ENCODE measurements at places on chromosomes 2 and 18. TPM values are rescaled to one million over a fixed set of nuclear protein-coding genes. Genes with fewer than 3 reads are reported as not detected.
A peak's percentile ranks its signal among the peaks of the same experiment; 100 is the strongest.

DNA sequence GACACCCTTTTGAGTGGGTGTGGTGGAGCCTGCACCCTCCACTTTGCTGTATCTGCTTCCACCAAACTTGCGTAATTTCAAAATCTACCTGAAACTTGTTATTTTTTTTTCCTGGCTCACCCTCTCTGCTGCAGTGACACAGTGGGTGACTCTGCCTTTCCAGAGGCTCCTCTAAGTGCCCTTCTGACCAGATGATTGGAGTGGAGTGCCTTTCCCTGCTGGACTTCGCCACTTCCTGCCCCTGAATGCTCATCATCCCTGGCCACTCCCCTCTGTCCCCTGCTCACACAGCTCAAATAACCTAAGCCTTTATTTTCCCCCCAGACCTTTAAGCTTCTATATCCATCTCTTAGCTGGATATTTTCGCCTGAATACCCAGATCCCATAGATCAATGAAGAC, 777.5 kb upstream of the ID2 start:
- H3K27ac ChIP-seq, result no peak overlapping the region
- no peaks in the 10 kb centered on the region for H3K27me3 ChIP-seq
- no peaks in the 10 kb centered on the region for H3K4me1 ChIP-seq
- DNase-seq, result no peak
- no peaks in the 10 kb centered on the region for H3K36me3 ChIP-seq

DNA sequence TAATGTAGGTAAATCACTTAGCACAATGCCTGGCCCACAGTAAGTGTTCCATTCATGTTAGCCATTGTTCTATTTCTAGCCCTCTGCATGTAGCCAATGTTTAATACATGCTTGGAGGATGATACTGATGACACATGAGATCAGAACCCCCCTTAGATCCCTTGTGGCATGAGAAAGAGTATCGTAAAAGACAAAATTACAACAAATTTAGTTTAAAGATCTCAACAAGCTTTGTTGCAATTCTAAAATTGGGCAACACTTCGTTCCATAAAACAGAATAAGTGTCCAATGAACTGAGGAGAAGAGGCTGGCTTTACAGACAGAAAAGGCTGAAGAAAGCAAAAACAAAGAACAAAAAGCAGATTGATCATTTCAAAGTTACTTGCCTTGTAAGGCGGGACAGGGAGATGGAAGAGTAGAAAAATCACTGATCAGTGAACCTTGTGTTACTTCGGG, 148.7 kb upstream of the SLC1A4 start:
- H3K36me3 ChIP-seq, result no peaks in the 10 kb centered on the region
- no peak overlapping the region for H3K4me3 ChIP-seq
- H3K27me3 ChIP-seq, result no peaks in the 10 kb centered on the region
- H3K4me1 ChIP-seq, result peaks cover 3% of the 10 kb centered on the region

- DNase-seq, result no peak
- H3K4me3 ChIP-seq, result no peak overlapping the region
- no peaks in the 10 kb centered on the region for H3K27me3 ChIP-seq
- H3K36me3 ChIP-seq, result no peaks in the 10 kb centered on the region
- H3K27ac ChIP-seq, result no peak overlapping the region
- no peaks in the 10 kb centered on the region for H3K4me1 ChIP-seq
Measured at GRCh38 chr2:49369650-49370049, 215.3 kb upstream of the FSHR start.

- H3K27me3 ChIP-seq, result no peaks in the 10 kb centered on the region
- DNase-seq, result no peak
- H3K4me1 ChIP-seq, result peaks cover 47% of the 10 kb centered on the region
Measured at GRCh38 chr2:25313711-25314513, 27.8 kb downstream of the DNMT3A start.

DNA sequence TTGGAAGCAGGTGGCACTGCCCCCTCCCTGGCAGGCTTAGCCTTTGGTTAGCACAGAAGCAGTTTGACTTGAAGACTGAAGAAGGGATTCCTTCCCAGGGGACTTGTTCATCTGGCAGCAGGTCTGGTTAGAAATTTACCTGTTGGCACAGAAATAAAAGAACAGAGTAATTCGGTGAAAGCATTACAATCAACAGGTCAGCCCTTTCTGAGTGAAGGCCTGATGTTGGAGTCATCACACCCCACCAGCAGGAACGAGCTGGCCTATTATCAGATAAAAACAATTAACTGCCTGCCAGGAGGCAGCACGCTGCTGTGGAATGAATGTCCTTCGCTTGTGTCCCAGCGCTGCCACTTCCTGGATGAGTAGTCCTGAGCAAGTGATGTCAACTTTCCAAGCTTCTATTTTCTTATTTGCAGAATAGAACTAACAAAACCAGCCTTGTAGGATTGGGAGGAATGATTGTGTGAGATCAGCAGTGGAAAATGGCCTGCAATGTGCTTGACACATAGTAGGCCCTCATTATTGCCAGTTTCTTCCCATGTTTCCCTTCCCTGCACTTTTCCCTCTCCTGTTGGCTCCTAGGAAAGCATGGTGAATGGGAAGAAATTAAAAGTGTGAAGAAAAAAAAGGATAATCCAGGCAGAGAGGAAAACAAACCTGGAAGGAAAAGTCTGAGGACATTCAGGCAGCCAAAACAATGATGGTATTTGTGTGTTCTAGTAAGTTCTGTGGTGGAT, 29.0 kb downstream of the LGALSL start:
- H3K4me1 ChIP-seq, result no peaks in the 10 kb centered on the region
- no peaks in the 10 kb centered on the region for H3K36me3 ChIP-seq
- no peaks in the 10 kb centered on the region for H3K27me3 ChIP-seq
- no peak overlapping the region for H3K4me3 ChIP-seq
- DNase-seq, result peak; percentile 45

GRCh38 chr18:27109451-27109850, 75.7 kb downstream of the CHST9 start:
- no peaks in the 10 kb centered on the region for H3K4me1 ChIP-seq
- no peak overlapping the region for H3K27ac ChIP-seq
- no peaks in the 10 kb centered on the region for H3K27me3 ChIP-seq
- H3K4me3 ChIP-seq, result no peak overlapping the region
- no peak for DNase-seq
- no peaks in the 10 kb centered on the region for H3K36me3 ChIP-seq

GRCh38 chr2:228066126-228066798, 115.2 kb downstream of the SPHKAP start:
- H3K4me1 ChIP-seq, result no peaks in the 10 kb centered on the region
- no peaks in the 10 kb centered on the region for H3K27me3 ChIP-seq
- no peak overlapping the region for H3K27ac ChIP-seq
- no peak overlapping the region for H3K4me3 ChIP-seq
- no peaks in the 10 kb centered on the region for H3K36me3 ChIP-seq
- DNase-seq, result no peak

DNA sequence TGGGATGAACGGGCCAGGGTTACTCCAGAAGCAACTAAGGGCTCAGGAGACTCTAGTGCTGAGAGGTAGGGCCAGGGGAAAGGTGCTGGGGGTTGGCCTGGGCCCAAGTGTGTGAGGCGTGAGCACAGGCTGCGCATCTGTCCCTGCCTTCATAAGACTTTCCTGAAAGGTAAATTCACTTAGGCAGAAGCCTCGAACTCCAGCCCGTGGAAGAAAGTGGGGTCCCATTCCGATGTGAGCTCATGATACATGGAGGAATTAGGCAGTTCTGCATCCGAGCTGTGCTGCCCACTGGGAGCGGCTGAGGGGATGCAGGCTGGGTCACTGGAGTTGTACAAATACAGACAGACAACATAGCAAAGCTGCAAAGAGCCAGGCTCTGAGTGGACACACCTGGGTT, 16.2 kb downstream of the PARD6G start:
- DNase-seq, result no peak
- no peak overlapping the region for H3K27ac ChIP-seq
- no peaks in the 10 kb centered on the region for H3K27me3 ChIP-seq
- H3K36me3 ChIP-seq, result no peaks in the 10 kb centered on the region
- H3K4me3 ChIP-seq, result no peak overlapping the region
- H3K4me1 ChIP-seq, result no peaks in the 10 kb centered on the region

GRCh38 chr2:34784701-34785100, 1185.6 kb upstream of the FAM98A start:
- H3K36me3 ChIP-seq, result no peaks in the 10 kb centered on the region
- H3K4me3 ChIP-seq, result no peak overlapping the region
- H3K27me3 ChIP-seq, result no peaks in the 10 kb centered on the region
- no peaks in the 10 kb centered on the region for H3K4me1 ChIP-seq
- H3K27ac ChIP-seq, result no peak overlapping the region
- no peak for DNase-seq

GRCh38 chr2:8679827-8680731, 1.8 kb upstream of the ID2 start:
- H3K4me1 ChIP-seq, result peaks cover 23% of the 10 kb centered on the region
- H3K4me3 ChIP-seq, result peak overlapping the region; percentile 73
- no peaks in the 10 kb centered on the region for H3K27me3 ChIP-seq
- peak overlapping the region; percentile 90 for H3K27ac ChIP-seq

GRCh38 chr18:33264566-33264965, 176.0 kb downstream of the CCDC178 start:
- no peaks in the 10 kb centered on the region for H3K4me1 ChIP-seq
- no peak overlapping the region for H3K27ac ChIP-seq
- no peaks in the 10 kb centered on the region for H3K36me3 ChIP-seq
- no peak for DNase-seq
- H3K27me3 ChIP-seq, result no peaks in the 10 kb centered on the region

DNA sequence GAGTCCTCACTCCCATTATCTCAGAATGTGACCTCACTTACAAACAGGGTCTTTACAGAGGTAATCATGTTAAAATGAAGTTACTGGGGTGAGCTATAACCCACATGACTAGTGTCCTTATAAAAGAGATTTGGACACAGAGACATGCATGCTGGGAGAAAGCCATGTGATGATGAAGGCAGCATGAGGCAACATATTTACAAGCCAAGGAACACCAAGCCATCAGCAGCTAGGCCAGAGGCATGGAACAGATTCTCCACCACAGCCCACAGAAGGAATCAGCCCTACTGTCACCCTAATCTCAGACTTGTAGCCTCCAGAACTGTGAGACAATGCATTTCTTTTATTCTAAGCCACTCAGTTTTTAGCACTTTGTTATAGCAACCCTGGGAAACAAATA, 171.9 kb downstream of the EN1 start:
- H3K36me3 ChIP-seq, result no peaks in the 10 kb centered on the region
- no peaks in the 10 kb centered on the region for H3K4me1 ChIP-seq
- no peak overlapping the region for H3K27ac ChIP-seq
- H3K4me3 ChIP-seq, result no peak overlapping the region
- no peak for DNase-seq

DNA sequence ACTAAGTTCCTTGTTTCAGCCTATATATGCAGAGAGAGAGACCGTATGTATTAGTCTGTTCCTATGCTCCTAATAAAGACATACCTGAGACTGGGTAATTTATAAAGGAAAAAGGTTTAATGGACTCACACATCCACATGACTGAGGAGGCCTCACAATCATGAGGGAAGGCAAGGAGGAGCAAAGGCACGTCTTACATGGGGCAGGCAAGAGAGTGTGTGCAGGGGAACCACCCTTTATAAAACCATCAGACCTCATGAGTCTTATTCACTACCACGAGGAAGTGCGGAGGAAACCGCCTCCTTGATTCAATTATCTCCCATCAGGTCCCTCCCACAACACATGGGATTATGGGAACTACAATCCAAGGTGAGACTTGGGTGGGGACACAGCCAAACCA, 73.8 kb downstream of the TMEM18 start:
- DNase-seq, result no peak
- no peaks in the 10 kb centered on the region for H3K27me3 ChIP-seq
- H3K36me3 ChIP-seq, result no peaks in the 10 kb centered on the region

GRCh38 chr2:237590272-237591140, at the start of gene RAB17:
RAB17 (minus strand) TSS chr2:237590734; CDS start chr2:237586154, 4,580 bp downstream.
- H3K27me3 ChIP-seq, result no peaks in the 10 kb centered on the region
- H3K27ac ChIP-seq, result no peak within 1 kb of the TSS
- no peaks in the 10 kb centered on the region for H3K36me3 ChIP-seq
- peaks cover 12% of the 10 kb centered on the region for H3K4me1 ChIP-seq

GRCh38 chr2:130949954-130950353, 113.2 kb downstream of the ARHGEF4 start:
- no peaks in the 10 kb centered on the region for H3K4me1 ChIP-seq
- DNase-seq, result no peak
- no peak overlapping the region for H3K4me3 ChIP-seq
- no peaks in the 10 kb centered on the region for H3K27me3 ChIP-seq
- H3K27ac ChIP-seq, result no peak overlapping the region

DNA sequence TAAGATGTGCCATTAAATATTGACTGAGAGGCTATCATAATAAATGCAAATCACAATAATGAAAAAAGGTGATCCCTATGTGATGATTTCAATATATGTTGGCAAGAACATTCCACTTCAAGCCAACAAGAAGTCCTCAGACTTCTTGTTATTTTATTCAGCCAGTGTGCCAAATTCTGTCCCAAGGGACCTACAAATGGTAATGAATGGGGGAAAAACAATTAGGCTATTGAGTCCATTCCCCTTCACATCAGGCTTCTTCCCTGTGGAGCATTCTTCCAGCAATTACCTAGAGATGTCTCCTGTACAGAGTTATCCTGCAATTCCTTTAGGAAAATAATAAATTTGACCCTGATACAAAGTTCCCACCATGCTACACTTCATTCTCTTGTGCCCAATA, 144.4 kb downstream of the PIEZO2 start:
- H3K36me3 ChIP-seq, result no peaks in the 10 kb centered on the region
- H3K27ac ChIP-seq, result no peak overlapping the region
- no peaks in the 10 kb centered on the region for H3K4me1 ChIP-seq
- H3K27me3 ChIP-seq, result no peaks in the 10 kb centered on the region
- DNase-seq, result no peak

DNA sequence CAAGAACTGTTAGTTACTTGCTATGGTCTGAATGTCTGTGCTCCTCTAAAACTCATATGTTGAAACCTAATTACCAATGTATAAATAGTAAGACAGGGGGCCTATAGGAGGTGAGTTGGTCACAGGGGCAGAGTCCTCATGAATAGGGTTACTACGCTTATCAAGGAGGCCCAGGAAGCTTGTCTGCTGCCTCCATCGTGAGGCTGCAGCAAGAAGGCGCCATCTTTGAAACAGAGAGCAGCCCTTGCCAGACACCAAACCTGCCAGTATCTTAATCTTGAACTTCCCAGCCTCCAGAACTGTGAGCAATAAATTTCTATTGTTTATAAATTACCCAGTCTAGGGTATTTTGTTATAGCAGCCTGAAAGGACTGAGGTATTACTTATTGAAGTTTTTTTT, 79.1 kb downstream of the TGIF1 start:
- H3K36me3 ChIP-seq, result no peaks in the 10 kb centered on the region
- H3K27ac ChIP-seq, result no peak overlapping the region
- H3K4me1 ChIP-seq, result peaks cover 31% of the 10 kb centered on the region

The TMEM247 gene
- 27.2 TPM for total RNA-seq

The ZNF516 gene
- 212 TPM for total RNA-seq

The PRSS56 gene
- 1.2 TPM for total RNA-seq

The ITGB6 gene
- total RNA-seq, result 0.12 TPM

The ATG9A gene
- 125 TPM for total RNA-seq

The TMEFF2 gene
- 2.7 TPM for total RNA-seq

The ZC3H6 gene
- total RNA-seq, result 10.9 TPM
